A549 treated with Hydrocortisone at 1 μM for 4 hours (cell line): ENCODE measurements at places on chromosomes 7 and 10. TPM values are rescaled to one million over a fixed set of nuclear protein-coding genes. Genes with fewer than 3 reads are reported as not detected.

Gene GGCT
- total RNA-seq: 68.3 to 75.3 TPM (median 72.7 TPM) in 5 replicates

Gene OPN1SW
- total RNA-seq: not detected in 5 replicates

Gene TMEM270
- total RNA-seq: 0.10 to 0.28 TPM (median 0.13 TPM) in 3 of 5 replicates, not detected in the others

Gene EBLN1
- not detected in 5 replicates for total RNA-seq

Gene ELFN1
- 0.28 to 0.43 TPM (median 0.37 TPM) in 5 replicates for total RNA-seq

Gene PAX4
- not detected in 5 replicates for total RNA-seq

Gene NANOS1
- total RNA-seq: 1.5 to 3.3 TPM (median 2.8 TPM) in 5 replicates

Gene LRWD1
- 26.3 to 29.9 TPM (median 29.2 TPM) in 5 replicates for total RNA-seq

Gene MRLN
- total RNA-seq: not detected in 5 replicates

Gene NKX1-2
- 0.03 TPM in 4 of 5 replicates, not detected in the other for total RNA-seq

Gene PLXDC2
- total RNA-seq: 0.05 TPM in 2 of 5 replicates, not detected in the others

Gene GPNMB
- total RNA-seq: 2.7 to 3.6 TPM (median 3.1 TPM) in 5 replicates

Gene CAMK1D
- 6.3 to 8.1 TPM (median 7.7 TPM) in 5 replicates for total RNA-seq

Gene APBB1IP
- total RNA-seq: 5.1 to 6.4 TPM (median 5.9 TPM) in 5 replicates

Gene MEOX2
- total RNA-seq: not detected in 5 replicates

Gene CHAT
- total RNA-seq: not detected in 5 replicates

Gene ZNF736
- total RNA-seq: 0.06 to 0.07 TPM in 2 of 5 replicates, not detected in the others

Gene OR2F2
- not detected in 5 replicates for total RNA-seq

Gene FLNC
- total RNA-seq: 3.1 to 5.3 TPM (median 4.0 TPM) in 5 replicates

Gene LGI1
- not detected in 5 replicates for total RNA-seq

Gene C7orf33
- not detected in 5 replicates for total RNA-seq
